Daoy (cell line): ENCODE measurements at places on chromosomes 7 and 10.

DNA sequence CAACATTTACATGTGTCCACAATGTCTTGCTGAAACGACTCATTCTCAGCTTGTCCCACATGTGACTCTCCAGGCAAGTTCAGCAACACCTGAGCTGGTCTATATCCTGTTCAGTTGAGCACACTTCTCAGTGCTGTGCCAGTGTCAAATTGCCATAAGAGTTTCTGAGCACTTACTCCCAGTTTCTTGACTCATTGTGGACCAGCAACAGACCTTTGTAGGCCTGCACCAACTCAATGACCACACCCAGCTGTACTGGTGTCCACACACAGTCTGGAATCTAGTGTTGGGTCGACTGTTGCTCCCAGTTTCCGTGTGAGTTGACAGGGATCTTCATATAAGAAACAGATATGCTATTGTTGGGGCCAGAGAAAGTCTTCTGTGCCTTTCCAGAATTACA lies 88.0 kb downstream of the PTPN20 start:
- DNase-seq = no peak

DNA sequence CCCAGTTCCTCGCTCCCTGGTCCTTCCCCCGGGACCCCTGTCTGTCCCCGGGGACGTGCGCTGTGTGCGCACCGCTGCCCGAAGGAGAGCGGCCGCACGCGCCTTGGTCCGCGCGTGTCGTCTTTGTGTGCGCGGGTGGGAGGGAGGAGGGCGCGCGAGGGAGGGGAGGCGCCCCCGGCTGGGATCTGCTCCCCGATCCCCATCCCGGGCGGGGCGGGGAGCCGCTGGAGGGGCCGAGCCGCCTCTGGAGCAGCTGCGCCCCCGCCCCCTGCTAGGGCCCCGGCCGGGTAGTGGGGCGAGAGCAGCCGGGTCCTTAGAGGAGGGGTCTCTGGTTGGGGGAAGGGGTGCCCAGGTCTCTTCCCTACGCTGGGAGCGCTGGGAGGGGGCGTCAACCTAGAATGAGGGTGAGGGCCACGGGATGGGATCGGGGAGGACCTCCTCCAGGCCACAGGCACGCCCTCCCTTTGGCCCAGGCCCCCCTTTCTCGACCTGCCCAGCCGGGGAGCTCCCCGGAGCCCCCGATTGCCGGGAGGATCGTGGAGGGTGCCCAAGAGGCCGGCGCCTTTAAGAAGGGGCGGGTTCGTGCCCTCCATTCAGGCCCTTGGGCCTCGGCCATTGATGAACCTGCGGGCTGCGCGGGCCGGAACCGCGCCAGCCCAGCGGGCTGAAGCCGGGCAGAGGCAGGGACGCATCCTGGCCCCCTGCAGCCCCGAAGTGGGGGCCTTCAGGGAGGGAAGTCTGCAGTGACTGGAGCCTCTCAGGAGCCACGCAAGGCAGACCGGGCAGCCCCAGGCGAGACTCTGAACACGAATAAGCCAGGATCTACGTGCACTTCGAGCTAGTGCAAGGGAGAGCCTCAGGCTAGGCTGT lies 678 bp downstream of the SH2B2 start:
- DNase-seq = peak; percentile 55

DNA sequence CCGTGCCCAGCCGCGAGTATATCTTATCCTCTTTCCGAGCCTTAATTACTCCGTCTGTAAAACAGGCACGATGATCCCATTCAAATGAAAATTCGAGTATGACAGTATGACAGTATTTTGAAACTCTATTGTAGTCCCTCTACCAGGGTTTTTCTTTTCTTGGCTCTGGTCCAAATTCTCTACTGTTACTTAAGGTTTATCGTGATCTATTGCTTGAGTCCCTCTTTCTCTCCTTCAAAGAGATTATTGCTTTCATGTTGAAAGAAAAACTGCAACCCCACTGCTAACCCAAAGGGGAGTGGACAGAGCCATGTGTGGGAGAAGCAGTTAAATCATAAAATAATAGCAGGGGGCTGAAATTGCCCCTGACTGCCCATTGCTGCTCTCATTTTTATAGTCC lies 1156.6 kb upstream of the AUTS2 start:
- DNase-seq = no peak

GRCh38 chr7:83751217-83751616 lies 102.3 kb upstream of the SEMA3E start:
- peak; percentile 27 for DNase-seq

DNA sequence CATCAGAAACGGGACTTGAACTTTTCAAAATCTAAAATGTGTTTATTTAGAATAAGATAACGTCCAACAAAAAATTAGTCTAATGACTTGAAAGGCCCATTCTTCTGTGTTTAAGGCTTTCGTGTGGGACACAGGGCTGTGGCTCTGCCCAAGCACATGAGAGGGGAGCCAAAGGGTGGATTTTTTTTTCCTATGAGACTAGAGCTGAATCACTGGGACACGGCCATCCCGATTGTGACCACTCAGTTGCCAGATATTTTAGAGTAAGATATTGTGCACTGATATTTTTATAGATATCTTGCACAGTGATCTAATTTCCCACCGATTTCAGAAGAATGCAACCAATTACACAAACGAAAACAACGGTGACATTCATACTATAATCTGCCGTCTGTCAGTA lies 99.9 kb downstream of the ANK3 start:
- no peak for DNase-seq

GRCh38 chr10:117933036-117933435 lies 113.7 kb downstream of the RAB11FIP2 start:
- DNase-seq = no peak

- no peak for DNase-seq
Measured at GRCh38 chr10:19683356-19683755, 132.9 kb upstream of the PLXDC2 start.

DNA sequence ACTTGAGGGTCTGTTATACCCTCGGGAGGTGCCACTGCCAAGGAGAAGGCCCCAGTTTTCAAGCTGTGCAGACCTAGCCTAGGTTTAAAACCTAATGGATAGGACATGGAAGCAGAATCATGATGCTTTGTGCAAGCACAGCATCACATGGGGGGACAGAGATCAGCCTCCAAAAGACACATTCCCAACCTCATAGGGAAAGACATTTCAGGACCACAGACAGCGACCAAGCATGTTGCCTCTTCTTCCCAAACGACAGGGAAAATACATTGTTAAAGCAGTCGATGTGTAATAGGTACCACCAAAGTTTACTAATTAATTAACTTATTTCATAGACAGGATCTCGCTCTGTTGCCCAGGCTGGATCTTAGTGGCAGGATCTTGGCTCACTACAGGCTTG lies 573.9 kb downstream of the TCERG1L start:
- DNase-seq = no peak

DNA sequence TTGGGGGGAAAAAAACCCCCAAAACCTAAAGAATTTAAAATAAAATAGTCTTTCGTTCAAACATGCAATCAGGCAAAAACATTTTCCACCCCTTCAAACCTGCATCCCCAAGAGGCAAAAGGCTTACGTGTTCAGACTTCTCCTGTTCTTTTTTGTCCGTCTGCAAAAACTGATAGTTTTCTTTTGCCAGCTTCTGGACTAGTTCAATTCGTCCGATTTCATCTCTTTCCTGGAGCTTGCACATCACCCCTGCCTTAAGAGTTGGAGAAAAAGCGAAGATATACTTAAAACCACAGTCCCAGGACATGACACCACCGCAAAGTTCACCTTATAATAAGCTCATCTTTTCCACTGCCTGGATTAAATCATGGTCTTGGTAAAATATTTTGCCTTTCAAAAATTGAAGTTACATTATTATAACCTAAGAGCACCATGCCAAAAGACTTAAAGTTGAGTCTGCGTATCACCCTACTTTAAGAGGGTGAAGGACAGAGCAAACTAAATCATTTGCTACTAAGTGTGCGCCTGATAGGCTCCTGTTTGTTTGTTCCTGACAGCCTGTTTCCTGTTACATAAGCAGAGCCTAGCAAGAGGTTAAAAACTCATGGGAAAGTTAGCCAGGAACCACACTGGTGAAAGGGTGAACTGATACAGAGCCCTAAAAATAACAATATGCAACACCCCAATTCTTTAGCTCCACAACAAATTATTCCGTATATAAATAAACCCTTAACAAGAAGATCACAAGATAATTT lies 137.0 kb downstream of the RAPGEF5 start:
- DNase-seq = no peak

- DNase-seq = no peak
Measured at GRCh38 chr7:5197811-5198210, 7.8 kb downstream of the WIPI2 start.

GRCh38 chr7:115009139-115009538 lies 87.2 kb downstream of the MDFIC start:
- DNase-seq = no peak

DNA sequence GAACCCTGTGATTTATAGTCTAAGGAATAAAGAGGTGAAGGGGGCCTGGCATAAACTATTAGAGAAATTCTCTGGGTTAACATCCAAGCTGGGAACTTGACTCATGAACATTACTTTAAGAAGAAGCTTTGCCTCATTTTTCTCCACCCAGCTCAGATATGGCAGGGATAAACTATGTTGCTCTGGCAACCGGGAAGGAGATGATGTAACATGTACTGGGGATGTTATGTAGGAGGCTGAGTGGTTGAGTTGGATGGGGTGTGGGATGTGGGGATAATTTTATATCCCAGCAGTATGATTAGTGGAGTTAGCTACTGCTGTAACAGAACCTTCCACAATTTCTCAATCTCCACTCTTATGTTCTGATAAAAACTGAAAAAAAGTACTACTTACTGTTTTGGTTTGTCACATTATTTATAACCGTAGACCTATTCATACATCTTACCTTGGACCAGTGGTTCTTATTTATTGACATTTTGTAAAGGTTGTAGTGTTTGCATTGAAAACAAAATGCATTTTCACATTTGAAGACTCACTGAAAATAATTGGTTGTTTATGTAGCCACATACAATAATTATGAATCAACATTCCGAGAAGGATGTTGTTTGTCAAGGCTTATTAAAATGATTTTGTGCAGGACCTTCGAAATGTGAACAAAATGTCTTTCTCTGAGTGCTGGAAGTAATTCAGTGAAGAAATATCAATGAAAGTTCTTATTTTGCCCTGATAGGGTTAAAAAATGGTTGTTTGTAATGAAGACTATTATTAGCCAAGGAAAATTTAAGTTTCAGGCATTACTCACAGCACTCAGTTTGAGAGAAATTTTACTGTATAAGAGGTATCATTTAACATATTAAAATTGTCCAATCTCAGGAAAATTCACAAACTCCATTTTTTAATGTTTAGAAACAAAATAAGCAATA lies 1.3 kb downstream of the OR2F2 start:
- no peak for DNase-seq
